ENCODE measurements at places on chromosomes 11 and 22. TPM values are rescaled to one million over a fixed set of nuclear protein-coding genes. Genes with fewer than 3 reads are reported as not detected.

DNA sequence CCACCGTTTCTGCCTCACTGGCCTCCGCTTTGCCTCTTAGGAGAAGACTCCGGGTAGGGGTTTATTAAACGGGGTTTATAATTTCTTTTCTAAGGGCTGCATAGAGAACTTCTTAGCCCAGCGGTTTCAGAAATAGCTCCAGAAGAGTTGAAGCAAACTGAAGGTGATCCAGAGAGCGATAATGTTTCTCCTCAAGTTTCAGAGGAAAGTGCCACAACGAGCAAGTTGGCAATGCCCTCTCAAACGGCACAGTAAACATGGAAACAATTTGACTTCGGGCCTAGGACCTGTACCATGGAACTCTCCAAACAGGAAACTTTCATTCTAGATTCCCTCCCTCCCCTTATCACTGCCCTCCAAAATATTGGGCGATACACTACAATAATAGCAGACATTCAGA lies 1.0 kb downstream of the ADSL start:
- DNase-seq, result no peak
- peaks cover 8% of the 10 kb centered on the region for H3K36me3 ChIP-seq
- no peak overlapping the region for H3K27ac ChIP-seq
- peak overlapping the region; percentile 64 for H3K4me3 ChIP-seq
- peaks cover 8% of the 10 kb centered on the region for H3K4me1 ChIP-seq
- no peaks in the 10 kb centered on the region for H3K27me3 ChIP-seq

GRCh38 chr11:57358543-57358961 lies 20.4 kb downstream of the P2RX3 start:
- H3K36me3 ChIP-seq, result no peaks in the 10 kb centered on the region
- no peaks in the 10 kb centered on the region for H3K27me3 ChIP-seq
- peaks cover 28% of the 10 kb centered on the region for H3K4me1 ChIP-seq

- H3K4me1 ChIP-seq, result peaks cover 10% of the 10 kb centered on the region
- no peaks in the 10 kb centered on the region for H3K36me3 ChIP-seq
- H3K27me3 ChIP-seq, result no peaks in the 10 kb centered on the region
- H3K27ac ChIP-seq, result no peak overlapping the region
- no peak overlapping the region for H3K4me3 ChIP-seq
- peak; percentile 26 for DNase-seq
Measured at GRCh38 chr11:126781942-126782341, 218.6 kb downstream of the KIRREL3 start.

OR5B21 gene
- total RNA-seq, result not detected

DNA sequence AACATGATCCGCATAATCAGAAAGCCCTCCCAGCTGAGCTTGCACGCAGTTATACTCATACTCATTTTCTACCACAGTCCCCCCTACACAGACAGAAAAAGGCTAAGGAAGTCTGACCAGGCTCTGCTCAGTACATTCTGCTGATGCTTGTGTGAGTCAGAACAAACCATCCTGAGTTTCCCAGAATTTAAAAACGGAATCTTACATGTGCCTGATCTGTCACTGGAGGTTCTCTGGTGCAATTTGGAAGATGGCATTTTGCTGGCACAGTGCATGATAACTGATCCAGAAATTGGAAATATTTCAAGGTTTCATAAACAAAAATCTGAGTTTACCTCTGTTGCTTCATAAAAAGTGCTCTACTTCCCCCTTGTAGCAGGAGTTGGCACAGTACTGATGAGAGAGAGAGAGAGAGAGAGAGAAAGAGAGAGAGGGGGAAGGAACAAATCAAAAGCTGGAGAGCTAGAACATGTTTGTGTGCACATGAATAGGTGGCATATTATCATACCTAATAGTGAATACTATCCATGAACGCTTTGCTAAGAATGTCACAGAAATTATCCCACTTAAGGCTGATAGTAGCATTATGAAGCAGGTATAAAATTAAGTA lies 1085.3 kb downstream of the DLG2 start:
- peaks cover 11% of the 10 kb centered on the region for H3K4me1 ChIP-seq
- no peaks in the 10 kb centered on the region for H3K27me3 ChIP-seq
- H3K36me3 ChIP-seq, result no peaks in the 10 kb centered on the region

Measured in neural progenitor cell (in vitro differentiated cells).